ENCODE measurements at places on chromosomes 3 and 15.

GRCh38 chr3:127967316-127967715 is 52.3 kb downstream of the KBTBD12 start:
- DNase-seq = no peak

DNA sequence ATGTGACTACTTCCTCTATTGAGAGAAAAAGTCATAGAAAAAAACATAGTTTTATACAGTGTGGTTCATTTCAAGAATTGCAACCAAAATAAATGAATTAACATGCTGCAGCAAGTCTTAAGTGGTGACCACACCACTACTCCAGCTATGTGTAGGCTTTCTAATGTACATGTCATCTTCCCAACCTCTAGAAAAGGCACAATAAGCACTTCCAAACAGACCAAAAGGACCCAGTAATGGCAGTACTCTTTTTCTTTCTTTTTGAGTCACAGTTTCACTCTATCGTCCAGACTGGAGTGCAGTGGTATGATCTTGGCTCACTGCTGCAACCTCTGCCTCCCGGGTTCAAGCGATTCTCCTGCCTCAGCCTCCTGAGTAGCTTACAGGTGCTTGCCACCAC is 219.3 kb upstream of the KBTBD8 start:
- DNase-seq = no peak

GRCh38 chr15:42553554-42553953 is 4.9 kb downstream of the HAUS2 start:
- DNase-seq = no peak

- no peak for DNase-seq
Observed at GRCh38 chr3:112346491-112347122, 13.7 kb downstream of the CD200 start.

All from NCI-H2227 treated with DMSO at 0.1 percent for 48 hours (cell line).